ENCODE measurements at places on chromosomes 12 and 14.
A peak's percentile ranks its signal among the peaks of the same experiment; 100 is the strongest.

GRCh38 chr14:68124979-68125731 lies 305.6 kb downstream of the RAD51B start:
- no peak for DNase-seq

DNA sequence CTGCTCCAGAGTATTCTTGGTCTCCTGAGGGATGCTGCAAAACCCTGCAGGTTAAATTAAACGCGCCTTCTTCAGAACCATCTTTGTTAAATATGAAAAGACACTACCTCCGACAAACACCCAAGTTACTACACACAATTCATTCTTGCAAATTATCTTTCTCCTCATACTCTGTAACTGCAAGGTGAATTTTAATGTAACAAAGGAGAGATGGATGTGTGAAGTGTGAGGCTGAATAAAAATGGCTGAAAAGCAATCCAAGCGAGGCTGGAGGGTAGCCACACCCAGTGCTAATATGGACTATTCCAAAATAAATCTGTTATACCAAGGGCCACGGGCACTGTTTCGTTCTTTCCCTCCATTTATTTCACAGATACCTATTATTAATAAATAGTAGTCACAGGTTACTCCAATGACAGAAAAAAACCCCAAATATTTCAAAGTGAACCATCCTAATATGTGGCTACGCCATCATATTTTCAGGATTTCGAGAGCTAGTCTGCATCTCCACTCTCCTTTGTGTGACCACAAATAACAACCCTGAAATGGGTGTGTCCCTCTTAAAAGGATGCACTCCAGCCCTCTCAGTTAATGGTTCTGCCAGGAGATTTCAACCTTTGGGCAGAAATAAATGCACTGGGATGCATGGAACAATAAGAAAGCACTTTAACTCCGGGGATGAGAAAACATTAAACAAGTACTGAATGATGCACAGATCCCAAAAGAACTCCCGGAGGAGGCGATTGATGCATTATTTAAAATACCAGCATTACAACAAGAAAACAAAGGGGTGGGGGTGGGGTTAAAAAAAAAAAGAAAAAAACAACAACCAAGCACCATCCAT lies 53.1 kb upstream of the CCDC175 start:
- DNase-seq, result no peak

DNA sequence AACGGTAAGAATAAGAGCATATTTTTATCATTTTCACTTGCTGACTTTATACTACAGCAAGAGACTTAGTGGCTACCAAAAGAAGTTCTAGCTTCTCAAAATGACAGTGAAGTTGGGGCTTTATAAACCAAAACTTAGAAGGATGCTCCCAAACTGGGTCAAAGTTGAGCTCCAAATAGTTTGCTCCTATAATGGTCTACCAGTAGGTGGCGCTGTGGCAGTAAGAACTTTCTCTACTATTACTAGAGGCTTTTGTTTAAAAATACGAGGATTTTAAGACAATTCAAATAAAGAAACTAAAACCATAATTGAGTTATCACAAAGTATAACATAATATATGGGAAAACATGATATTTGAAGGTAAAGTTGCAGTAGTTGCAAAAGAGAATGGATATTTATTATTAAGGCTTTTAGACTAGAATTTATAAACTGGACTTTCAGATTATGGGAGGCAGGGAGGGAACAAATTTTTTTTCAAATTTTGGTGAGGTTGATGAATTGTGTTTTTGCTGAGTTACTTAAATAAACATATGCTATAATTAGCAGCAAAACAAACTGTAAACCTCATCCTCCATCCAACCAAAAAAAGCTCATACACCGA lies 75.0 kb downstream of the TGFB3 start:
- DNase-seq, result peak; percentile 42

DNA sequence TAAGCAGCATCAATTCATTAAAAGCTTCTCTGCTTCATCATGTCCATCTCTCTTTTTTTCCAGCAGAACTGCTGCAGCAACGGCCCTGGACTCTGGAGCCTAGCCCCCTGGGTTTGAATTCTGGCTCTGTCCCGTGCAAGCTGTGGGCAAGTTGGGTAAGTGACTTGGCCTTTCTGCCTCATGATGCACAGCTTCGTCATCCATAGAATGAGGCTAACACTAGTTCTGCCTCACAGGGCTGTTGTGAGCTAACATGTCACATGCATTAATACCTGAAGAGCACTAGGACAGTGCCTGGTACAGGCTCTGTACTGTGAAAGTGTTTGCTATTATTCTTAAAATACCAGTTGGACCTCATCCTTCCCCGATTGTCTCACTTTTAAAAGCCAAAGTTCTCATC lies 4.2 kb downstream of the KRT82 start:
- DNase-seq, result no peak

- DNase-seq, result no peak
Measured at GRCh38 chr12:63747553-63747952, 32.2 kb upstream of the RXYLT1 start.

DNA sequence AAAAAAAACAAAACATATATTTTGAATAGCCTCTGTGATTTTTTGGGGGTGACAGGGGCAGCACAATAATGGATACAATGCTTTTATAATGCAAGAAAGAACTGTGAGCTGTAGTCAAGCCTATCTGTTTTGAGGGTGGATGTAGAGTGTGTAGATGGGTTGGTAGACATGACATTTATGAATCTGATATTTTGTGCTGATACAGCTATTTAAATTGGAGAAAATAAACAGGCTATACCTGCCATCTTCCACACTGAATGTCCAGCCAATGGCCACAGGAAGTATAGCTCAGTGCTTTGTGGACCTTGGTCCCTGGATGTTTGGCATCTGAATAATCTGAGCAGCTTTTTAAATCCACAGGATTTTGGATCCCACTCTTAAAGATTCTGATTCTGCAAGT lies 175.0 kb downstream of the NEDD1 start:
- no peak for DNase-seq

- DNase-seq, result no peak
Measured at GRCh38 chr12:92574051-92574783, 128.6 kb upstream of the PLEKHG7 start.

GRCh38 chr12:132347176-132347855 lies 17.9 kb upstream of the GALNT9 start:
- no peak for DNase-seq

GRCh38 chr14:79438696-79439342 lies 772.5 kb downstream of the DIO2 start:
- no peak for DNase-seq

GRCh38 chr12:124498275-124499189 lies 68.9 kb downstream of the NCOR2 start:
- DNase-seq, result peak; percentile 50

DNA sequence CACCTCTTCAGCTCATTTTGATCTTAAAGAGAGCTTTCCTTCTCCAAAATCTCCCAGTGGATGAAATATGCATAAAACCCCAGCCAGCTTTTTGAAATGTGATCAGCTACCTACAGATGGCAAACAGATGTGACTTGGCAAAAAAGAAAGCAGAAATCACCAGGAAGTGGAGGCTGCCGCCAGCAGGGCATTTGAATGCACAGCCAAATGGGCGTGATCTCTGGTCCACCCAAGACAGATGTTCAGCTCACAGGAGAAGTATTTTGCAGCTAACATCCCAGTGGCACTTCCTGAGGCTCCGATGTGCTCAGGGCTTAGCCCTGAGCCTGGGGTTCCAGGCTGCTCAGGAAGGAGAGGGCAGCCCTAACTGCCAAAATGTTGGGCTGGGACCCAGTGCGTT lies 78.3 kb downstream of the LGMN start:
- no peak for DNase-seq

- DNase-seq, result no peak
Measured at GRCh38 chr12:39199351-39199750, 243.6 kb downstream of the KIF21A start.

- DNase-seq, result peak; percentile 42
Measured at GRCh38 chr14:77141214-77142004, at the start of gene ZDHHC22. ZDHHC22 (minus strand) TSS chr14:77141791; CDS start chr14:77139738, 2,053 bp downstream.

DNA sequence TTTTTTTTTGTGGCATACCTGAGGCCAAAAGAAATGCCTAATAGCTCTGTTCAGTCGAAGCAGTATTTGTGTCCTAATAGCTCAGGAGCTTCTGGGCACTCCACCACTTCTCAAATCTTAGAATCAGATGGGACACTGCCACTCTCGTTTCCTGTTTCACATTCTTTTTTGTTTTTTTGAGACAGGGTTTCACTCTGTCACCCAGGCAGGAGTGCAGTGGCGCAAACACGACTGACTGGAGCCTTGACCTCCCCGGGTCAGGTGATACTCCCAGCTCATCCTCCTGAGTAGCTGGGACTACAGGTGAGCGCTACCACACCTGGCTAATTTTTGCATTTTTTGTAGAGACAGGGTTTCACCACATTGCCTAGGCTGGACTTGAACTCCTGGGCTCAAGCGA lies 52.7 kb downstream of the SPPL3 start:
- no peak for DNase-seq

- DNase-seq, result no peak
Measured at GRCh38 chr12:85866986-85867776, 6.9 kb upstream of the NTS start.

DNA sequence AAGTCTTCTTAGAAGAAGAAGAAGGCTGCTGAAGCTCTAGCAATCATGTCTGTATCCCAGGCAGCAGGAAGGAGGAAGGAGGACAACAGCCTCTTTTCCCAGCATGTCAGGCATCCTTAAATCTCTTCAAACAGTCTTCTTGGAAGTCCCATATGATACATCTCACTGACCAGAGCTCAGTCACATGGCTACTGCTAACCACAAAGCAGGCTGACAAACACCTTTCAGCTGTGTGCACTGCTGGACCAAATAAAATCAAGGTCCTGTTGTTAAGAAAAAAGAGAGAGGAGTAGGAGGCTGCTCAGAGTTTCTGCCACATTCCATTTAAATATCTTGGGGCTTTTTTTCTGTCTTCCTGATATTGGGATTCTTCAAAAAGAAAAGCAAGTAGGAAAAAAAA lies 203.4 kb upstream of the PELI2 start:
- DNase-seq, result no peak

- no peak for DNase-seq
Measured at GRCh38 chr14:91128699-91129098, 14.8 kb downstream of the DGLUCY start.
